Hippocampal formation (tissue), 2 donors: ENCODE measurements at places on chromosomes 3 and 15.

- no peak for DNase-seq
These were observed 487.7 kb upstream of the RASGRP1 start for GRCh38 chr15:39052323-39052705.

DNA sequence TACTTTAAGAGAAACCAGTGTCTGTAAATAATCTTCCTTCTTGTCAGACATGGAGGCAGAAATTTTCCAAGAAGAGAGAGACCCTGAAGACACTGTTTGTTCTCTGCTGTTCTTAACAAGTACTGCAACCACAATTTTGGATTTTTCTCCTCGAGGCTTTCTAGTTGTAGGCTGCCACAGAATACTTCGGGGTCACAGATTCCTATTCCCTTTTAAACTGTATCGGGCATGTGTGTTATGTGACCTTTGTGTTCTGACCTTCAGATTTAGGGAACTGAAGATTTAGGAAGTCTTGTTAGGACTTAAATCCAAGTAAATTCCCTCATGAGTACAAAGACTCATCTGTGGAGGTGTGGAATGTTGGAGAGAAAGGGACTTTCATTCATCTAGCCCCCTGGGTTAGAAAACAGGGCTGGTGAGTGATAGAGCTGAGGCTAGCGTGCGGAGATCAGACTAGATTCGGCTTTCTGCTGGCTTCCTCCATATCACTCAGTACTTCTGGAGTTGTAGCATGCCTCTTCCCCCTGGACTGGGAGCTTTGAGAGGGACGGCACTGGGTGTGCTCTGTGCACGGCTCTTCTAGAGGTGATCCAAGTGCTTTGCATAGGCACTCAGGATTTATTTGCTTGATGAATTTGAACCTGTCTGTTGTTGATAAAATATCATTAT, 237.0 kb downstream of the LPP start:
- DNase-seq = no peak

DNA sequence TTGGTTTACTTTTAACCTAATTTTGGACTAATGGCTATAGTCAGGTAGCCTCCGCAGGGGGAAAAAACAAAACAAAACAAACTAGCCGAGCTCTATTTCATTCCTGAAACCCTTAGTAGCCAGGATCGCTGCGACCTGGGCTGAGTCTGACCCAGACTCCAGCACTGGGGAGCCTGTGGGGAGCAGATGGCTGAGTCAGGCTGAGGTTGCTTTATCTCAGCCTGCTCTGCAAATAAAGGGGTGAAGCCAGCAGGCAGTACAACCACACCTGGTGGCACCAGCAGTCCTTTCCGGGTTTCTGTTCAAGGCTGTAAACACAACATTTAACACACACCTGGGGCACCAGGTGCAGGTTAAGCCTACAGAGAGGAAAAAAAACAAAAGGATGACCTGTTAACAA, 27.3 kb downstream of the ABHD2 start:
- DNase-seq = no peak

GRCh38 chr3:42763021-42763420, 10.0 kb downstream of the CCDC13 start:
- peak; percentile 21 for DNase-seq

DNA sequence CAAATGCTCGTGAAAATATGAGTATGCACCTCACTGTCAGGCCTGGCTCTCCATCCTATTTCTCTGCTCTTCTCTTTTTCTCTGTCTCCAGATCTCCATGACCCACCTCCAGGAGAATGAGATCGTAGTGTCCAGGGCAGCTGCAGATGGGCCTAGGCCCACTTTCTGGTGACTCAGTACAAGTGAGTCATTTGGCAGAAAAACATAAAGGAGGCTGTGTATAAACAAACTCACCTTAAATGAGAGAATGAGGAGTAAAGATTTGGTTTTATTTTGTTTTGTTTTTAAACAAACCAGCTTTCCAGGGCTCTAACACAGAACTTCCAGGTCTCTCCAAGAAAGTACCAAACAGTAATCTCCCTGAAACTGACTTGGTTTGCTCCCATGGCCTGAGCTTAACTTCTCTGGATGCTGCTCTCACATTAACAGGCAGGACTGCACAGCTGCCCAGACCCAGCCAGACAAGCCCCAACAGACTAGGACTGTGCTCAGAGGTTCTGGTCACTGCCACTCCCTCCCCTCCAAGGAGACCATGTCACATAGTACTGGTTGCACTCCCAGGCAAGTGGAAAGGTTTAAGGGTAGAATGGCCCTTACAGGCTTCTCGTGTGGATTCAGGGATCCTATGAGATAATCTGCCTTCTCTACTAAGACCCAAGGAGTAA, 1.5 kb upstream of the HEG1 start:
- no peak for DNase-seq

- no peak for DNase-seq
These were observed 85.0 kb upstream of the P3H2 start for GRCh38 chr3:190205739-190206138.

- DNase-seq = no peak
These were observed 9.2 kb upstream of the UBE2Q2 start for GRCh38 chr15:75834021-75834420.

GRCh38 chr3:37906734-37907282, 45.1 kb downstream of the CTDSPL start:
- DNase-seq = no peak

GRCh38 chr3:169894110-169894509, 17.3 kb upstream of the SAMD7 start:
- DNase-seq = no peak

DNA sequence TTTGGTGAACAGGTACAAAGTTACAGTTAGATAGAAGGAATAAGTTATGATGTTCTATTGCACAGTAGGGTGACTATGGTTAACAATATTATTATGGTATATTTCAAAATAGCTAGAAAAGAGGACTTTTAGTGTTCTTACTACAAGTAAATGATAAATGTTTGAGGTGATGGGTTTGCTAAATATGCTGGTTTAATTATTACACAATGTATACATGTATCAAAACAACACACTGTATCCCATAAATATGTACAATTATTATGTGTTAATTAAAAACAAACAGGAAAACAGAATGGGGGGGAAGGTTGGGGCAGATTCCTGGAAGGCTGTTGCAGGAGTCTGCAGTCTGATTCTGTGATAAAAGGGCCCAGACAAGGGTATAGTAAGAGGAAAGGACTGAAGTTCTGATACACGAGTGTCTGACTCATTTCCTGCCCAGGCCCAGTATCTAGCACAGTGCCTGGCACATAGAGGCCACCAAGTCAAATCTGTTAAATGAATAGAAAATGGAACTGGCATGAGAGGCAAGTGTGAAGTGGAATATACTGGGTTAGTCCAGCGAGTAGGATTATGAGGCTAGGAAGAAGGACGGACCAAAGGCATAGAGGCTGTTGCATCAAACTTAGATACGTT, 7.2 kb upstream of the ENTPD3 start:
- no peak for DNase-seq

DNA sequence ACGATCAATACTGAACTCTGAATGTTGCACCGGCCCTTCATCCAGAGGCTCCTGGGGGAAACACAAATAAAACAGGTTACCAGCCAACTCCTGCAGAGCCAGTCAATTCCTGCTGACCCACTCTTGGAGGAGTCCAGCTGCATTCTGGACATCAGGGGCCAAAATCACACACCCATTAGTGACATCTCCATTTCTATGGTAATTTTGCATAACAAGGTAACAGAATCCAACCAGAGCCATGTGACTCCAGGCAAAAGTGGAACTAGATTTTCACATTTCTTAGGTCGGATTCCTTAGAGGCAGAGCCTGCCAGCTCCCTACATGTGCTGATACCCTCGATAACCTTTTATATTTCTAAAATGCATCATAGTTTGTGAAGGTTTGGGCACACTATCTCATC, 119.2 kb upstream of the CTNNB1 start:
- no peak for DNase-seq

- no peak for DNase-seq
These were observed 44.5 kb downstream of the CTDSPL start for GRCh38 chr3:37905987-37906674.

DNA sequence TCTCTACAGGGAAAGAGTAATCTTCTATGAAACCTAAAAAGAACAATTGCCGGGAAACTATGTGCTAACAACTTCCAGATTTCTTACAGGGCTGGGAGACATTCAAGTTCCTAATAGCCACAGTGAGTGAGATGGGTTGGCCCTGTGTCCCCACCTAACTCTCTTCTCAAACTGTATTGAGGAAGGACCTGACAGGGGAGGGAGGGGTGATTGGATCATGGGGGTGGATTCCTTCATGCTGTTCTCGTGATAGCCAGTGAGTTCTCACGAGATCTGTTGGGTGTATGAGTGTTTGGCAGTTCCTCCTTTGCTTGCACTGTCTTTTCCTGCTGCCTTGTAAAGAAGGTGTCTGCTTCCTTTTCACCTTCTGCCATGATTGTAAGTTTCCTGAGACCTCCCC, 958.7 kb downstream of the AGBL1 start:
- DNase-seq = no peak

DNA sequence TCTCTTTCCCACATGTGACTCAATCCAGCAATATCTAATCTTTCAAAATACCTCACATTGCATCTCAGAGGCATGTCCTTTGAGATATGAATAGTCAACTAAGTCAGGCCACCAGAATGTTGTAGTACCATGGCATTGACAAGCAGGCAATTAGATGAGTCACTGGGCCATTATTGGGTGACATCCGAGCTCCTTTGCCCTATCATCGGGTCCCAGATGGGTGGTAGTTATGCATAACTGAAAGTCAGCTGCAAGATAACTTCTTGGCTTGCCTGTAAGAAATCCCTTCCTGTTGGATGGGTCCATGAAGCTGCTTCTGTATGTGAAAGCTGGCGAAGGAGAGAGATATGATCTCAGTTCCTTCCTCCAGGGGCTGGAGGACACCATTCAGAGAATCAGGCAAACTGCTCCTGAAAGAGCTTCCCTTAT, 32.8 kb downstream of the ARRDC4 start:
- no peak for DNase-seq

DNA sequence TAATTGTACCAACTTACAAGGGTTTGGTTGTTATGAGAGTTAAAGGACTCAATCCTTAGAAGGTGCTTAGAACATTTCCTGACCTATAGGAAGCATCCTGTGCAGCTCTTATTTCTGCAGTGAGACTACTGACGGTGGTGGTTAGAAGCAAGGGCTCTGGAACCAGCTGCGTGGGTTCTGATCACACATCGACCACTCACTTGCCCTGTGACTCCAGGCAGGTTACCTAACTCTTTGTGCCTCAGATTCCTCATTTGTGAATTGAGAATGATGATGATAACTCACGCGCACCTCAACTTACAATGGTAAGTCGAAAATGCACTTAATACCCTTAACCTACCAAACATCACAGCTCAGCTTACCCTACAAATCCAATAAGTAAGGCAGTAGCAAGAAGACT, 80.7 kb upstream of the SPATA12 start:
- DNase-seq = no peak

DNA sequence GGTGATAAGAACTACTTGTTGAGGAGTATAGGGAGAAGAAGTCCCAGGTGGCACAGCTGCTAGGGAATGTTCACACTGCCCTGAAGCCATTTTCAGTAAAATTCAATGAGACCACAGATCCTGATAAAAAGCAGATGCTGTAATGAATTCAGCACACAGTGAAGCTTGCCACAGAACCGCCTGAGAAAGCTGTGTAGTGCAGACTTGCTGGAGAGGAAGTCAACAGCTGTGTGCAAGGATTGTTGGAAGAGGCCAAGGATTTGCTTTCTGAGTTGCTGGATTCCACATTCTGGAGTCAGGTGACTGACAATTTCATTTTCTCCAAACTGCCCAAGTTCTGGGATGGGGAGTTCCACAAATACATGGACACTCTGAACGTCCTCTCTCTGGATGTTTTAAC, 70.9 kb downstream of the ANP32A start:
- no peak for DNase-seq

GRCh38 chr3:13561376-13561775, 12.5 kb downstream of the FBLN2 start:
- no peak for DNase-seq

DNA sequence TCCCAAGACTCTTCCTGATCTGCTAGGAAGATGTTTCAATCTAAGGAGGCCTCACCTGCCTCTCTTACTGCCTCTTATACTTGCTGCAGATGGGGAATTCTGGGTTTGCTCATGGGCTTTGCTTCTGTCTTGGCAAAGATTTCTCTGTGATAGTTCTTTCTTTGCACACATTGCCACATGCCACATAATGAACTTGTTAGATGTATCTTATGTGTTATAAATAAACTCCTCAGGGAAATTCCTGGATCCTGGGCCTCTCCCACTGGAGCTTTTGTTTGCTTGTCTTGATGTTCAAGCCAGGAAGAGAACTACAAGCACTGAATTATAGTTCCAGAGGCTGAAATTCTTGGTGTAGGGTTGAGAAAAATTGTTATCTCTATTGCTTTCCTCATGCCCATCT, 12.2 kb downstream of the RTP1 start:
- no peak for DNase-seq

GRCh38 chr15:70508561-70509281, 254.6 kb downstream of the UACA start:
- no peak for DNase-seq

DNA sequence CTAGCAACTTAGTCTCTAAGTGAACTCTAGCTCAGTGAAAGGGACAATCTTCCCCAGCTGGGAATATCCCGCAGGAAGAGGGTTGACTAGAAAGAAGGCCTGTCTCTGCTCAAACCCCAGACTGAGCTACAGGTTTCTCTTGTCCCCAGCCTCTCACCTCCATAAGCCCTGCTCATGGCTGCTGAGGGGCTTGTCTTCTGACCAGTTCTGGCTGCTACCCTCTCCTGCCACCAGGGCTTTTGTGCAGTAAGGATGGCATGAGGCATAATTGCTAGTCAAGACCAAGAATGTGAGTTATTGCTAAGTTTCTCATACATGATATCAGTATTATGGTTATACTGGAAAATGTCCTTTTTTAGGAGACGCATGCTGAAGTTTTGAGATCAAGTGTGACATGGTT, 21.3 kb downstream of the WDR53 start:
- DNase-seq = no peak

GRCh38 chr3:106827515-106828213, 549.6 kb upstream of the CCDC54 start:
- no peak for DNase-seq

- DNase-seq = no peak
These were observed 116.9 kb downstream of the GADL1 start for GRCh38 chr3:30777426-30778113.

- no peak for DNase-seq
These were observed 376.6 kb downstream of the RSL24D1 start for GRCh38 chr15:54820098-54820497.

- no peak for DNase-seq
These were observed 86.7 kb downstream of the PIK3R4 start for GRCh38 chr3:130659911-130660310.

GRCh38 chr15:45263854-45264253, 11.8 kb downstream of the SLC28A2 start:
- DNase-seq = no peak
